Glutamatergic neuron (in vitro differentiated cells): ENCODE measurements at places on chromosomes 3 and 15.

DNA sequence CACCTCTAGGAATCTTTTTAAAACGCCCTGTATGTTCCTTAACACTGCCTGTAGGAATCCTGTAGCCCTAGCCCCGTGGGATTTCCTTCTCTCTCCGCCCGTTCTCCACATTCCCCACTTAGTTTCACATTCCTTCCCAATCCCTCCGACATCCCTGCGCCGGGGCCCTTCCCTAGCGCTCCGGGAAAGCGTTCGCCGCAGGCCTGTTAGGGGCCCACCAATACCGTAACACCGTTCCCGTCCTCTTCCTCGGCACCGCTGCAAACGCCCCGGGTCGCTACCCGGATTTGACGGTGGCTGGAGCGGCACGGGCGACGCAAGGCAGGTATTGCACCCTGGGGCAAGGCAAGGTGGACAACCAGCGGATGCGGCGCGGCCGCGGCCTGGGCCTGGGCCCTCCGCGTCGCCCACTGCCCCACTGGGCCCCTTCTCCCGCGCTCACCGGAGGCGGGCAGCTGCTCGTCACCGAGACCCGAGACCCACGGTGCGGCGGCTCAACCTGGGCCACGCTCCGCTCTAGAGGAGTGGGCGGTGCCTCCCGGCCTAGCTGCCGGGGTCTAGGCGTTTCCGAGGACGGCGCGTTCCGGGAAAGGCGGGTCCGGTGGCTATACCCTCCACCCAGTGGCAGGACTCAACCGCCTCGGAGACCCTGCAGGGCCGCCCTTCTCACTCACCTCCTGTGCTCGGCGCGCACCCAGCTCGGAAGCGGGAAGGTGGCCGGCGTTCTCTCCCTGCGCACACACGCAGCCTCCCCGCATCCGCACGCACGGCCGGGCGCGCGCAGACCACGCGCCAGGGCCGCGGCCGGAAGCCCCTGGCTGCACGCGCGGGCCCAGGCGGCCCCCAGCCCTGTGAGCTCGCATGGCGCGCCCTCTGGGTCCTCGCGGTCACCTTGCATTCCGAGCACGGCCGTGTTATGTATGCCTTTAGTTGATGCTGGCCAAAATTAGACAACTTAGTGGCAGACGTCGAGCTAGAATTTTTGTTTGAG is at the start of gene B3GALNT1:
B3GALNT1 (minus strand) TSS at position 789 of the 991 bp plus-strand sequence. CDS start 18,595 bp downstream, outside the sequence.
- peak; percentile 65 for DNase-seq

DNA sequence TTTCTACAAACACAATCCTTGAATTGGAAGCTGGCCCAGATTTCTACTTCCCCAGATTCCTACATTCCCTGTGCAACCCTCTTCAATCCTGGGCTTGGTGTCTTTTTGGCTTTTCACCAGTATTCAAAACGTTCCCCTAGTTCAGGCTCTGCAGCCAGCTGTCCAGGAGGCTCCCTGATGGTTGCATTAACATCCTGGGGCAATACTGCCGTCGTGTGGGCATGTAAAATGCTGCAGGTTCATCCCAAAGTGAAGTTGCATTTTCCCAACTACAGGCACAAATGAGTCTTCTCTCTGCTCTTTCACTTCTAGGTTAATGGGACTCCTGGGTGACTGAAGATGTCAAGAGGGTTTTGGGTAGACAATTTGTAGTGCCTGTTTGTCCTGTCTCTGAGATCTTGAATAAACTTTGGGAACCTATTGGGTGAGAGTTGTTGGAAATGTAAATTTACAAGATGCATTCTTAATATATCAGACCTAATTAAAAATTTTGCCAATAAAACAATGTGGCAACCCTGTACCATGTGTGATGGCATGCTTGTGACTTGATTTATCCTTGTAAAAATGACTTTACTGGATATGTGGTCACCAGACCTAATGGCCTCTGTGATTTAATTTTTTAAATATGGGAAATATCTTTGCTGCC is 28.6 kb downstream of the SOX14 start:
- DNase-seq = peak; percentile 51

DNA sequence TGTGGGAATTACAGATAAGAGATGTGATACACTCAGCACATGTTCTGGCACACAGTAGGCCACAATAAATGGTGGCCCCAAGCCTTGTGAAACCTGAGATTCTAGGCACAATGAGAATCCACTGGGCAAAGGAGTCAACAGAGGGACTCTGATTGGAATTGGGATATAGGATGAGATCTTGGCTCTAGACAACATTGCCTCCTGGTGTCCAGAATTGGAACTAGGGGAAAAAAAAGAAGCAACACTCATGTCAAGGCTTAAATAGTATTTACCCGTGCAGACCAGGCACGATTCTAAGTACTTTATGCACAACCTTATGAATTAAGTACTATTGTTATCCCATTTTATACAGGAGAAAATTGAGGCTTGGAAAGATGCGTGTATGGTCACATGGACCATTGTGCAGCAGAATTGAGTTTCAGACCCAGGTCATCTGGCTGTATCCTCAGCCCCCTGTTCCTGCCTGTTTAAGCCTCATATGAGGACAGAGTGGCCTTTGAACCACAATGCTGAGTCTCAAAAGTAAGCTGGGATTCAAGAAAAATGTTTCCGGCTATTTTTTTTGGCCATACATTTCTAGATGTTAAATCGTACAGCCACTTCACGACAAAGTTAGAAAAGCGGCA is 124.8 kb downstream of the SV2B start:
- DNase-seq = no peak

- peak; percentile 81 for DNase-seq
Observed at GRCh38 chr3:50189274-50189673, 2.1 kb upstream of the GNAT1 start.

- DNase-seq = no peak
Observed at GRCh38 chr15:28964098-28964497, 78.3 kb downstream of the APBA2 start.

GRCh38 chr3:177034832-177035475 is 162.3 kb downstream of the TBL1XR1 start:
- no peak for DNase-seq

GRCh38 chr3:189099031-189099471 is 72.7 kb upstream of the TPRG1 start:
- DNase-seq = no peak

GRCh38 chr3:77281721-77282120 is 241.8 kb downstream of the ROBO2 start:
- peak; percentile 57 for DNase-seq

DNA sequence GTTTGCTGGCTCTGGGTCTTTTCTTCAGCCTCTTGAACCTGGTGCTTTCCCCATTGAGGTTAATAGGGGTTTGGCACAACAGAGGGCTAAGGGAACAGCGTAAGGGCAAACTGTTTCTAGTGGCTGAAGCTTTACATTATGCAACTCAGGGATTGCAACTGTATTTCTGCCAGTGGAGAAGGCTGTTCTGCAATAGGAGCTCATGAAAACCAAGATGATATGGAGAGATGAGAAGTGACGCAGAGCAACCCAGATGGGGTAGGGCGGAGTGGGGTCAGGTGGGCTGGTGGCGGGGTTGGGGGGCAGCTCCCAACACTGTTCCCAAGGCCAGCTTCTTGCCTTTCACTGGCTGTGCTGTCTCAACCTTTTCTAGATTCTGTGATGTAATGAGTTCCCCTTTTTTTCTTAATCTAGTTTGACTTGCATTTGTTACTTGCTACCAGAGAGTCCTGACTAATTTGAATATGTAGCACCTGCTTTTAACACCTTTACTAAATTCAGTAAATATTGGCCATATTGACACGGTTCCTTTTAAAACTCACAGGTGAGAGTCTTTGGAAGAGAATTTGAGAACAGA is 7.2 kb downstream of the GXYLT2 start:
- DNase-seq = no peak

GRCh38 chr15:65420975-65421359 is 1.8 kb downstream of the IGDCC4 start:
- peak; percentile 47 for DNase-seq

DNA sequence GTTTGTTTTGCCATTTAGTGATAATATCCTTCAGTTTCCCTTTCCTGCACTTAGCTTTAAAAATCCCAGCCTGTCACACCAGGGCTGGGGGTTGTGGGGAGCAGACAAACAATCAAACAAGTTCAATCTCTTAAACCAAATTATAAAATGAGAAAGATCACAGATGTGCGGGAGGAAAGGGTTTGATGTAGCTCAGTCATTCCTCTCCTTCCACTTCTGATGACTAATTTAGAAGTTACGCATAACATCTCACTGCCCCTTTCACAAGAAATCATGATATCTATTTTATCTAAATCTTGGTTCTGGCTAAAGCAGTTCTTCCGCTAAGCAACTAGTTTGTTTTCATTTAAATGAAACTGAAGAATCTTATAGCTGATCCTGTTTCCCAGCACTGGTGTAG is 34.1 kb upstream of the ATG7 start:
- DNase-seq = no peak

- no peak for DNase-seq
Observed at GRCh38 chr3:56830884-56831283, 29.1 kb upstream of the ARHGEF3 start.

- peak; percentile 59 for DNase-seq
Observed at GRCh38 chr3:127802606-127803005, 19.7 kb downstream of the MGLL start.

DNA sequence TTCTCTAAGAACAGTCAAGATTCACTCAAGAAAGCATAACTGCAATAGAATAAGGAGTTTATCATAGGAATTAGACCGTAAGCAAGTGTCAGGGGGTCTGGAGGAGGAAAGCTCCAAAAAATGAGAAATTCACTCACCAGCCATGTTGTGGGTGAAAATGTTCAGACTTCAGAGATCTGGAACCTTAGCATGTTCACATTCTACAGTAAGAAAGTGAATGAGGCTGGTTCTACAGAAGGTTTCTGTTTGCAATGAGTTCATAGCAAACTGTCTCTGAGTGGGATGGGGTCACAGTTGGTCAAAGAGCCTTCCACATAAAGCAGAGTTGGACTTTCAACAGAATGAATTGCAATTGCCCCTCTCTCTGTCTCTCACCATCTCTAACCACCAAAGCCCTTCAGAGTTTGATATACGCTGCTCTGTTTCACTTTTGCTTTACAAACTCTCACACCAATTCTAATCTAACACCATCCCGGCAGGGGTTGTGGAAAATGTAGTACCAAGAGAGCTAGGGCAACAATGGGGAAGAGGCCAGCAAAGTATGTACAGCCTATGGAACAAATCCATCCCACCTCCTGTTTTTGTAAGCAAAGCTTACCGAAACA is 581.8 kb upstream of the UBE2E2 start:
- DNase-seq = no peak

GRCh38 chr3:187334904-187335303 is 33.3 kb upstream of the RTP4 start:
- no peak for DNase-seq

DNA sequence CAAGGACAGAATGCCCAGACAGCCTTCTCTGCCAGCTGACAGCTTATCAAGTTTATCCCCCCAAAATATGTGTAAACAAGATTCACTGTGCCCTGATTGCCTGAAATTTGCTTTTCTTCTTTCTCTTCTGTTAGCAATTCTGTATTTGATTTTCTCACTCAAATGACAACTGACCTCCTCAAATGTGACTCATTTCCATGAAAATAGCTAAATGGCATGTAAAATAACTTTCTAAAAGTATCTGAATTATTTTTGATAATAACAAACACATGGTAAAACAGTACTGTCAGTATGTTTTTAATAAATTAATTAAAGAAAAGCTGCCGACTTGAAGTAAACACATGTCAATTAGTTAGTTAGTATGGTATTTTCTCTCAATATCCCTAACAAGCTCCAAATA is 202.3 kb upstream of the STAC start:
- DNase-seq = no peak

DNA sequence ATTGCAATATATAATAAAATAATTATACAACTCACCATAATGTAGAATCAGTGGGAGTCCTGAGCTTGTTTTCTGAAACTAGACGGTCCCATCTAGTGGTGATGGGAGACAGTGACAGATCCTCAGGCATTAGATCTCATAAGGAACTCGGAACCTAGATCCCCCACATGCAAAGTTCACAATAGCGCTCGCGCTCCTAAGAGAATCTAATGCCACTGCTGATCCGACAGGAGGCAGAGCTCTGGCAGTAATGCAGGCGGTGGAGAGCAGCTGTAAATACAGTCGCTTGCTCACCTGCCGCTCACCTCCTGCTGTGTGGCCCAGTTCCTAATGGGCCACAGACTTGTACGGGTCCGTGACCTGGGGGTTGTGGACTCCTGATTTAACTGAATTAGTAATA is 87.8 kb downstream of the P3H2 start:
- no peak for DNase-seq

GRCh38 chr3:50190936-50191660 is at the start of gene GNAT1:
Gene GNAT1, plus strand, starts transcription at chr3:50191610. Its CDS starts 116 bp downstream, at chr3:50191726.
- no peak for DNase-seq

- DNase-seq = no peak
Observed at GRCh38 chr15:28992336-28992864, 106.6 kb downstream of the APBA2 start.

GRCh38 chr15:29734917-29735572 is 87.2 kb downstream of the TJP1 start:
- no peak for DNase-seq

DNA sequence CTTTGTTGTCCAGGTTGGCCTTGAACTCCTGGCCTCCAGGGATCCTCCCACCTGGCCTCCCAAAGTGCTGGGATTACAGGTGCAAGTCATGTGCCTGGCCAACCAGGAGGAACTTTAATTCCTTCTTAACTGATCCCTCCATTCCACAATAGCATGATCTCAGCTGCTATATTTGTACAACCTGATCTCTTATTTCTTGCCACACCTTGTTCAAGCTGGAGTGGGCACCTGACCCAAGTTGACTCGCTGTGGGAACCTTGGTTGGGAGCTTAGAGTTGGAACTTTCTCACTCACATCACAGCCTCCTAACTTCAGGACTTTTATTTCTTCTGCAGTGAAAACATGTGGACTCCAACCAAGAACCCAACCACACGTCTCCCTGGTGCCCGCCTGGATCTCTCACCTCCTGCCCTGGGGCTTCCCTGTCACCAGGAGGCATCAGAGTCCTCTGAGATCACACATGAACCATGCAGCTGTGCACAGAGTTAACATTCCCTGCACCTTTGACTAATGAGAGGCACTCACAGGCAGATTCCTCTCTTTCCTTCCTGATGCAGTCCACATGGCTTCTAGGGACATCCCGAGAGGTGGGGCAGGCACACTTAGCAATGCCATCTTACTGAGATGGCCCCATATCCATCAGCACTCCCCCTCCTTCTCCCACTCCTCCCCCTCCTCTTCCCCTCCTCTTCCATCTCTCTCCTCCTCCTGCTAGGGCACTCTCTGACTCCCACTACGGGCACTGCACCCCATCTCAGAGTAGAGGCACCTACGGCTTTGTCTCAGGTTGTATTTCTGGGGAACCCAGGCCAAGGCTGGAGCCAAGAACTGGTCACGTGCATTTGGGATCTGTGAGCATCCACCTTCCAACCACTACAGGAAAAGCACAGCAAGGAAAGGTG is 9.7 kb upstream of the CYFIP1 start:
- no peak for DNase-seq
